Suppressor macrophage (primary cell): ENCODE measurements at places on chromosomes 16 and 17.

DNA sequence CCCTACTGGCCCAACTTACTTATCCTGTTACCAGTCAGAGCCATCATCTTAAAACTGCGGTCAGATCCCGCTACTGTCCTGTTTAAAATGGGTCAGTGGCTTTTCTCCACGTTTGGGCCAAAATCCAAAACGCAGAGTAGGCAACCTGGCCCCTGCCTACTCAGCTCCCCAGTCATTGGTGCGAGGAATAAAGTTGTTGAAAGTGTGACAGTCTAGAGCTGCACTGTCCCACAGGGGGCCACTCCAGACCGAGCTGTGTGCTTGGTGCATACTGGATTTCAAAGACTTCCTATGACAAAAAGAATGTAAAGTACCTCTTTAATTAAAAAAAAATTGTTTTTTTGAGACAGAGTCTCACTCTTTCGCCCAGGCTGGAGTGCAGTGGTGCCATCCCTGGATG, 21.2 kb upstream of the LYRM9 start:
- no peak for DNase-seq

- no peak for DNase-seq
These were observed 2.2 kb downstream of the C17orf67 start for GRCh38 chr17:56831369-56832095.

DNA sequence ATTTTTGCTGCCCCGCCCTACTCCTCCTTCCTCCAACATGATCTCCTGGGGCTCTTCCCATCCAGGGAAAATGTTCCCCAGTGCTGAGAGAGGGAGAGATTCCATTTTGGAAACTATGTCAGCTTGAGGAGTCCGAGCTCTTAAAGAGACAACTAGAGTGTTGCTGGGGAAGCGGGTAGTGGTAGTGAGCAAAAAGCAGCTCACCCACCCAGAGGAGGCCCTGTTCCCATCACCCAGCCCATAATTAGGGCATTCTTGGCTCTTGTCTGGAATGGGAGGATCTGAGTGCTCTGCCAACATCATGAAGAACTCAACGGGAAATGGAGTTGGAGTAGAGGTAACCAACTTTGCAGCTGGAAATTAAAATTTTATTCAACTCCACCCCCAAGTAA, 9.1 kb upstream of the MSL1 start:
- no peak for DNase-seq

DNA sequence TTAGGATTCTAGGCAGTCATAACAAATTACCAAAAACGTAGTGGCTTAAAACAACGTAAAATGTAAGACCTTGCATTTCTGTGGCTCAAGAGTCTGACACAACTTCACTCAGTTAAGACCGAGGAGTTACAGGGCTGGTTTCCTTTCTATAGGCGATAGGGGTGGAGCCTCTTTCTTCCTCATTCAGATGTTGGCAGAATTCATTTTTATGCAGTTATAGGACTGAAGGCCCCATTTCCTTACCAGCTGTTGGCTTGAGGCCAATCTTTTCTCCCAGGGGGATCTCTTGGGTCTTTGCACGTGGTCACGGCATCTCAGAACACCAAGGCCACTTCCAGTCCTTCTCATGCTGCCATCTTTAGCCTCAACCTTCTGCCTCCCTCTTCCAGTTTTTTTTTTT, 145.2 kb downstream of the KCNJ2 start:
- peak; percentile 38 for DNase-seq

GRCh38 chr17:55420776-55421178, 858 bp downstream of the MMD start:
- DNase-seq = peak; percentile 47

- DNase-seq = no peak
These were observed 82.8 kb upstream of the NOG start for GRCh38 chr17:56510554-56511342.
